ENCODE measurements at places on chromosomes 5 and 9.

- no peak for DNase-seq
These were observed 46.8 kb downstream of the INIP start for GRCh38 chr9:112670991-112671625.

DNA sequence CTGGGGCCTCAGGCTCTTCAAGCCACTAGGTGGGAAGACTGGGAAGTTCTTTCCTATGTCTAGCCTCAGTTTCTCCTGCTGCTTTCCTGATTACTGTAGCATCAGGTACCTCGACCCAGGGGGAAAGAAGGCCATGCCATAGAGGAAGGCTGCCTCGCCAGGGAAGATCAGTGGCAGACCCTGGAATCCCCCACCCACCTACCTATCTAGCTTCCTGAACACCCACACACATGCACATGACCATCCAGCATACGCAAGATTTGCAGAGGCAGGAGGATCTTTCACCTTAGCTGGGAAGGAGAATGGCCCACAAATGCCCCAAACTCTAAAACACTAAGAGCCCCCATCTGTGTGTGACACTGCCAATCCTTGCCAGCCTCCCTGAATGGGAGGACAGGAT is 8.0 kb downstream of the NR5A1 start:
- DNase-seq, result no peak

- DNase-seq, result no peak
These were observed 53.7 kb downstream of the MARCHF3 start for GRCh38 chr5:126976520-126977172.

DNA sequence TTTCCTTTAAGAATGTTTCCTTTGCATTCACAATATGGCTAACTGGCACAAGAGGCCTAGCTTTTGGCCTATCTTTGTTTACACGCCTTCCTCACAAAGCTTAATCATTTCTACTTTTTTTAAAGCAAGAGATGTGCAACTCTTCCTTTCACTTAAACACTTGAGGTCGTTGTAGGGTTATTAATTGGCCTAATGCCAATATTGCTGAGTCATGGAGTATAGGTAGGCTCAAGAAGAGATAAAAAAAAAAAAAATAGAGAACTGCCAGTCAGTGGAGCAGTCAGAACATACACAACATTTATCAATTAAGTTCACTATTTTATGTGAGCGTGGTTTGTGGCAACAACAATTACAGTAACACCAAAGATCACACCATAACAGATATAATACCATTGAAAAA is 5.9 kb downstream of the FKBP15 start:
- no peak for DNase-seq

DNA sequence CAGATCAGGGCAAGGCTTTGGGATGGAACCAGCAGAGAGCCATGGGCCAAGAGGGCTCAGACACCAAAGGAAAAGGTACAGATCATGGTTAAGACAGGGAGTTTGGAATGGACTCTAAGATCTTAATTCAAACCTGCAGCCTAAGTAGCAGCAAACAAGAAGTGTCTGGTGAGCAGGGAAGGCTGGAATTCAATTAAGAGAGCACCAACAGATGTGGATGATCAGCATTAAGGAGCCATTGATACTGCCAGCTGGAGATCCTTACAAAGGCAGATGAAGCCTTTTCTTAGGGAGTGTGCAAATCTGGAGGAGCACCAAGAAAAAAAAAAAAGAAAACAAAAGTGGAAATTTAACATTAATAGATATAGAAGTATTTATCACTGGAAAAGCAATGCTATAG is 516.8 kb downstream of the RASEF start:
- DNase-seq, result no peak

GRCh38 chr9:13269589-13270452 is 9.7 kb downstream of the MPDZ start:
- no peak for DNase-seq

- no peak for DNase-seq
These were observed 66.6 kb downstream of the ZNF474 start for GRCh38 chr5:122195802-122196394.

DNA sequence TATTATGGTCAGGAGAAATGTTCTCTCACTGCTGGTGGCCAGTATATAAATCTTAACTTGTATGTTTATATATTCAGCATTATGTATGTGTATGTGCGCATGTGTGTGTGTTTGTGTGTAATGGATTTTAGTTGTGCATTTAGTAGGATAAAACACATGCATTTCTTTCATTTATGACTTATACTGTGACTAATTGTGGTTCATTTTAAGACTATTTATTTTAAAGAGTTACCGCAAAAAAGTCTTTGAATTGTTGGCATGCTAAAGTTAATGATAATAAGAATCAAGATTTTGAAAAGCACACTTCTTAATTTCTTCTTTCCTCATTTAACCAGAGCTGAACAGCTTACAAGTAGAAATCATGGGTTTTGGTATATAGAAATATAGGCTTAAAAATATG is 60.9 kb downstream of the RAI14 start:
- no peak for DNase-seq

DNA sequence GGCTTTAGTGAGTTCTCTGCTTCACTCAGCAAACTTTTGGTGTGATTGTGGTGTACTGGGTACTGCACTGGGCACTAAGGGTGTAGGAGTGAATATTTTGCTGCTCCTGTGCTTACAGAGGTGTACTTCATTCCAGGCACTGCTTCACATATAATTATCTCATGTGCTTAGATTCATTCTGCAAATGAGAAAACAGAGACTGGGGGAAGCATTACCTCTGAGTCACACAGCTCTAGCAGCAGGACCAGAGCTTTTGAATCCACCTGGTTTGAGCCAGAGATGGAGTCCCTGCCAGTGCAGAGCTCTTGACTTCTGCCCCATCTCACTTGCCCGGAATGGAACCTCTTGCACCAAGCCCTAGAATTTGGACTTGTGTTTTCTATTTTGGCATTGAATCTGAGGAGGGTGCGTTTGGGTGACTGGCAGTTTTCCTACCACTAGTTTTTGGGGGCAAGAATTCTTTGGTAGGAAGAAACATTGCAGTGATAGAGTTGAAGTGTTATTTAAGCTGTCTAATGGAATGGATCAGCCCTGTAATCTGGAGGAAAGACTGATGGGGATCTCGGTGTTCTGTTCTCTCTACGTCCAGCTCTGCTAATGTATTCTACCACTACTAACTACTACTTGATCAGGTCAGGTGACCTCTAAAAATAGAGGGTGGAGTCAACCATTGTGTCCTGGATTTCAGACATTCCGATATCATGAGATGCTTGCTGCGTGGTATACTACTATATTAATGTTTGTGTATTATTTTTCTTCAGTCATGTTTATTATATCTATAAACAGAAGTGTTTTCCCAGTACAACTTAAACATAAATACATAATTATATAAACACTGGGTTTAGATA is 2.5 kb downstream of the ARHGAP26 start:
- DNase-seq, result no peak

DNA sequence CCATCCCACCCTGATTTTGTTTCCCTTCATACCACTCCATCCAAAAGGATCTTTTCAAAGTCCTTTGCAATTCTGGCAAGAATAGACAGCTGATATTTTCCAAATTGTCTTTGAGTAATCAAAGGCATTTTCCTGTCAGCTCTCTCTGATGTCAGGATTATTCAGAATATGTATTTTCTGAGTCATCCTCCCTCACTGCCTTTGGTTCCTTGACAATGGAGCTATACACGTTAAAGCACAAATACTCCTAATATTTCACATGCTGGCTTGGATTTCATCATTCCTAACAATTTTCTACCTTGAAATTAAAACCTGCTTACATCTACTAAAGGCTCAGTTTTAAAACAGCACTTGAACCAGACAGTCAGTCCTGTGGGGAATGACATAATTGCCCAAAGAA is 379.4 kb downstream of the GADD45G start:
- DNase-seq, result no peak

- DNase-seq, result no peak
These were observed 1111.8 kb upstream of the ACO1 start for GRCh38 chr9:31272456-31273295.

- DNase-seq, result no peak
These were observed 35.2 kb downstream of the KCNMB1 start for GRCh38 chr5:170353961-170354360.

DNA sequence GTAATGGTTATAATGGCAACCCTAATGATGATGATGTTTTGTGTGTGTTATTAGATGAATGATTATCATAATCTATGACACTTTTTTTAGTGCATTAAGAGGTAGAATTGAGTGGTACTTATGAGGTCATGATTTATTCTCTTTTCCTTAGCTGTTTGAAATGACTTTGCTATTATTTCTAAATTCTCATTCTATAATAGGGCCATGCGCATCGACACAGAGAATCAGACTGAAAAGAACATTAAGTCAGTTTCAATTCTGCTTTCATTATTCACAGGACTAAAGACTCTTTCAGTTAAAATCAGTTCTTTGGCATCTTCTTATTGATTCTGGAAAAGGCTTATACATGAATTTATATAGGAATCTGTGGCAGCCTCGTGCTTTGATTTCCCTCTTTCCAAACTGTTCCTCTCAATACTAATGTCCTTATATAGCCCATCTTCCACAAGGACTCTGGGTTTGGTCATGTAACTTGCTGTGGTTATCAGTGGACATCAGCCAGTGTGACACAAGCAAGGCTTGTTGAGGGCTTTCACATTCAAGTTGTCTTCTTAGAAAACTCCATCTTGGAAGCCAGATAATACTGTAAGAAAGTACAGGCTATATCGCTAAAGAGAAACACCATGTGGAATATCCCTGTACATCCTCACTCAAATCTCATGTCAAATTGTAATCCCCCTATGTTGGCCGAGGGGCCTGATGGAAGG is 140.3 kb upstream of the CHD1 start:
- no peak for DNase-seq

DNA sequence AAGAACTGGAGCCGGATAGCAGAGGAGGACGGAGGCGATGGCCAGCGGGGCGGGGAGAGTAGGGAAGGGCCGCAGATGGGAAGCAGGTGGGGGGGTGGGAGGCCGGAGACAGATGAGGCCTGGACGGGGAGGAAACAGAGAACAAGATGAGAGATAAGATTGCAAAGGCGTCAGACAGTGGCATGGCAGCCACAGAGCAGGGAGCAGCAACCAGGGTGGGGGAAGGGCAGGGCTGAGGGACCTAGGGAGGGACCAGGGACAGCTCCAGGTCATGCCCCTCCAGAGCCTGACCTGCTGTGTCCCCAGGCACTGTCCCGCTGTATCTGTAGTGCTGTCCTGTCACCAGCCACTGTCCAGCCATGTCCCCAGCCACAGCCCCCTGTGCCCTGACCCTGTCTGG is 49.6 kb upstream of the LMX1B start:
- DNase-seq, result no peak

DNA sequence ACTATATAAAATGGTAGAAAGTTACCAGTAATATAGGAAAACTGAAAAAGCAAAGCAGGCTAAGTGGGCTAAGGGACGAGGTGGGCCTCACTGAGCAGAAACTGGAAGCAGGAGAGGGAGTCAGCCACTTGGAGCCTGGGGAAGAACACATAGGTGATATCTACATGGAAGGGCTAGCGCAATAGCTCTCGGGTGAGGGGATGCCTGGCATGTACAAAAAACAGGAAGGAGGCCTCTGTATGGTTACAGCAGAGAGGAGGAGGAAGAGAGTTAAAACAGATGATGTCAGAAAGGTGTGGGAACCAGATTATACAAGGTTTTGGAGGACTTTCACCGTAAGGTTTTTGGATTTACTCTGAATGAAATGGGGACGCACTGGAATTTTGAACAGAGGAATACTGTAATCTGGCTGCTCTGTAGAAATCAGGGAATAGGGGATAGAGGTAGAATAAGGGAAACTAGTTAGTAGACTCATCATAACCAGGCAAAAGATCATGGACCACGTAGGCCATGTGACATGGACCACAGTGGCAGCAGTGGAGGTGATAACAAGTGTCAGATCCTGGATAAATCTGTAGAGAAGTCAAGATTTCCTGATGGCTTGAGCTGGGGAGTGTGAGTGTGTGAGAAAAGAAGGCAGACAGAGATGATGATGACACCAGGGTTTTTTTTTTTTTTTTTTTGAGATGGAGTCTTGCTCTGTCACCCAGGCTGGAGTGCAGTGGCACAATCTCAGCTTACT is 52.5 kb downstream of the FNBP1 start:
- DNase-seq, result no peak

DNA sequence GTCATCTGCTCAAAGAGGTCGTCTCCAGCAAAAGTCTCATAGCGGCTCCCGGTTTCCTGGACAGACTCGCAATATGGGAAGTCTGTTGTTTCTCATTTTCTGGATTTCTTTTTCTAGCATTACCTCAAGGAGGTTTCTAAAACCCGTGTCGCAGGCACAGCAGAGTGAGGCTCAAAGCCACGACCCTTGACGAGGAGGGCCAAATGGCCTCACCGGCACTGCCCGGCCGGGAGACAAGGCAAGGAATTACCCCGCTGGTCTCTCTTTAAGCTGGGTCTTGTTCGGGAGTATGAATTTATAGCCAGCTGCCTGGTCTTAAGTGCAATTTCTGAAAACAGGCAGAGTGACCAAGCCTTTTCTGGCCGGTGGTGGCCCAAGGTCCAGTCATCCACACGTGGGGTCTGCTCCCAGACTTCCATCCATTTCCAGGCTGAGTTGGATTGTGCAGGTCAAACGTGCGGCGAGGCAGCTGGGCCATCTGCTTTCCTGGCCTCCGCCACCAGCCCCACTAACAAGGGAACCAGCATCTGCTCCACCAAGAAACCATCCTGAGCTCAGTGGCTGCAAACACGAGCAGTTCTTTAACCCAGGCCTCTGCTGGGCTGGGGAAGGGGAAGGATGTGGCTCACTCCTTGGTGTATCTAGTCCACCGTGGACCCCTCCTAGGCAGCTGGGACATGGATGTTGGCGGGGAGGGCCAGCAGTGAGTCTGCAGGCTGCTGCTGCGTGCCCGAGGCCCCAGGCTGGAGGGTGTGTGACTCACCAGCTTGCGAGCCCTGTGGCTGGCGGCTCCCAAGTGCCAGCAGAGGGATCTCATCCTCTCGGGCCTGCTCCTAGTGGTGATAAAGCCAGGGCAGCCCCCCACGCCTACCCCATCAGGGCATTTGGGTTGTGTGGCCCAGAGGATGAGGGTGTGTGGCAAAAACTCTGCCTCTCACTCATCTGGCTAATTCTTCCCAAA is 55.6 kb upstream of the COL5A1 start:
- no peak for DNase-seq

- DNase-seq, result no peak
These were observed 30.1 kb upstream of the CNOT6 start for GRCh38 chr5:180463916-180464602.

DNA sequence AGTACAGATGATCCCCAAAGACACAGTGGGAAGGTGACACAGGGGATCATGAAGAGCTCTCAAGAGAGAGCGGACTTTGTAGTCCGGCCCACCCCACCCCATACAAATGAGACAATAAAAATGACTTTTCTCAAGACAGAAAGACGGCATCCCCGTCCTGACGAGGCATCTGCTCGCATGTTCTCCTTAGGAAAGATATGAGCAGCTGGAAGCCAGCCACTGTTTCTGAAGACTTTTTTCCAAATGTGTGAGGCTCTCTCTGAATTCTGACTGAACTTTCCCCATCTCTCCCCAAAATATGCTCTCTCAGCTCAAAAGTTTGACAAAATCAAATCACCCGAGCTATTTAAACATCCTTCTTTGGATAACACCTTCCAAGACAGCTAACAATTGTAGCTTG is 105.2 kb downstream of the RFK start:
- DNase-seq, result no peak

- no peak for DNase-seq
These were observed 559.0 kb upstream of the DAP start for GRCh38 chr5:11319836-11320580.

GRCh38 chr5:74665816-74666215 is 19.2 kb upstream of the HEXB start:
- no peak for DNase-seq

Measured in activated naive CD8-positive, alpha-beta T cell treated with anti-CD3 and anti-CD28 coated beads, Interleukin-2, amount 10 ng/mL, durations not matched to agents 7 days and 5 days (primary cell).